ENCODE measurements at places on chromosomes 6 and 20.

DNA sequence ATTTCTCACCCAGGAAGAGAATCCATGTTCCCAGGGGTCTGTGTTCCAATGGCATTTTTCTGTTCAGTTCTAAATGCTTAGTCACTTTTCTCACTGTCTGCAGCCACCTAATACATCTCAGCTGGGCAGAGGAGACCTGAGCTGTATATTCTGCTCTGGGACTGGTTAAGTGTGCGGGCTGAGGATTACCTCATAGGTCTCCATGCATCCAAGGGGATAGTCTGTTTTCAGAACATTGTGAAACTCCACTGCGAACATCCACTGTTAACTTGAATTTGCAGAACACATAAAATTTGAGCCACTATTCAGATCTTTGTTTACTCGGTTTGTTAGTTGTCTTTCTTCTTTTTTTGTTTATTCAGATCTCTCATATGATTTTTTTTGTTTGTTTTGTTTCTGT lies 947.1 kb downstream of the TFAP2A start:
- DNase-seq: no peak

DNA sequence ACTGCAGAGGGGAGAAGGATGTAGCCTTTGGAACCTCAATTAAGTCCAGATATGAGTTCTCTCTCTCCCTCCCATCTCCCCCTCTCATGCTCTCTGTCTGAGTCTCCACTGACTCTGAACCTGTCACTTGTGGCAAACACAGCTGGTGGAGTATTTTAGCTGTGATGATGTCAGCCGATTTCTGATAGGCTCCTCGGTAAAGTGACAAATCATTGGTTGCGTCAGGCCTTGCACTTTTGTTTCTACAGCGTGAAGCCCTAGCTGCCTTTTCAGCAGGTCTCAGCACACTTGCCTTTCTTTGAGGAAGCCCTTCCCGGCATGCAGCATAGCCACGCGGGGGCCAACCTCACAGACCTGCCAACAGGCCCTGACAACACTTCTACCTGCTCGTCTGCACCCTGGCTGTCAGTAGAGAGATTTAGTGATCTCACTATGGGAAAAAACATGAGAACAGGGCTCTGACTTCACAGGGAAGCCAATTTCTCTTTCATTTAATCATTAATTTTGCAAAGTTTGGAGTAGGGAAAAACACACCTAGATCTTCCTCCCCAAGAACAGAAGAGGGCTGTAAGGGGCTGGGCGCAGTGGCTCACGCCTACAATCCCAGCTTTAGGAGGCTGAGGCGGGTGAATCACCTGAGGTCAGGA lies 84.4 kb downstream of the GMPR start:
- peak; percentile 50 for DNase-seq

DNA sequence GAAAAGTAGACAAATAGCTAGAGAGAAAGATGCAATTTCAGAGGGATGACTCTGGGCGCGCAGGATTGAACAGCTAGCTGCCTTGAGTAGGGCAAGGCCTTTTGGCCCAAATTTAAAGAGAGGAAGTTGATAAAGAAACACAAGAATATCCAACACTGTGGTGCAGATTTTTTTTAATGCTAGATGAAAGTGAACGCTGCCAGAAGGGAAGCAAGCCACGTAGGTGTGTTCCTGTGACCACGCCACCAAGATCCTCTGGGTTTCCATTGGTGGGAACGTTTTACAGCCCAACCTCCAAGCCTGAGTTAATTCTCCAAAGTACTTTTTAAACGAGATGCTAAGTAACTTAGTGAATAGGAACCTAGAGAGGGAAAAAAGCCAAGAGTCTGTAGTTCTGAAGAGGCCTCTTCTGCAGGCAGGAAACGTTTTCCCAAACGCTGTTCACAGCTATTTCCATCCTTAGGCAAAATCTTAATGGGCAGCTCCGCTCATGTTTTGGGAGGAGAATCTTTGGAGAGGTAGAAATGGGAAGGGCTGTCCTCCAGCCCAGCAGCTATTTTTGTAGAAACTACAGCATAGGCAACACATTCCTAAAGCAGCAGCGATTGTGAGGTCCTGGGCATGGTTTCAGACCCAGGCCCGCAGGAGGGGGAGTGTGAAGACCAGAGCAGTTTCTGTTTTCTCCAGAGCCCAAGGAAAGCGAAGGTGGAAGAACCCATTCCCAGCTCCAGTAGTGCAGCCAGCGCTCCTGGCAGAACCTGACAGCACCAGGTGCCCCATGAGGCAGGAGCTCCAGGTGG lies 8.2 kb downstream of the LY86 start:
- no peak for DNase-seq

DNA sequence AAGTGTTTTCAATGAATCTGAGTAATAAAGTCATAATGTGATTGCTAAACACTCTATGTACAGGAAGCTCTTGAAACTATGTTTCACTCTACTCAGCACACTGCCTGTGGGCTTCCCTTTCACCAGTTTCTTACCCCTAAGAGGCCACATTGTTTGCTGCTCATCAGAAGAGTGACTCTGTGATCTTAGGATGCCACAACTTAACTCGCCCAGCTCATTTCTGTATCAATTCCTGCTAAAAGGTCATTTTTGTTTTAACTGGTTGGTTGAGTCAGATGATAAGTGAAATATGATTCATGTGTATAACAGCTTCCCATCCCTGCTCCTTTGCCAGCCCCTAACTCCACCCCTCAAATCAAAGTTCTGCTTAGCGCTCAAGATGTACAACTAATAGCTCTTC lies 9.8 kb upstream of the NDUFAF4 start:
- no peak for DNase-seq

DNA sequence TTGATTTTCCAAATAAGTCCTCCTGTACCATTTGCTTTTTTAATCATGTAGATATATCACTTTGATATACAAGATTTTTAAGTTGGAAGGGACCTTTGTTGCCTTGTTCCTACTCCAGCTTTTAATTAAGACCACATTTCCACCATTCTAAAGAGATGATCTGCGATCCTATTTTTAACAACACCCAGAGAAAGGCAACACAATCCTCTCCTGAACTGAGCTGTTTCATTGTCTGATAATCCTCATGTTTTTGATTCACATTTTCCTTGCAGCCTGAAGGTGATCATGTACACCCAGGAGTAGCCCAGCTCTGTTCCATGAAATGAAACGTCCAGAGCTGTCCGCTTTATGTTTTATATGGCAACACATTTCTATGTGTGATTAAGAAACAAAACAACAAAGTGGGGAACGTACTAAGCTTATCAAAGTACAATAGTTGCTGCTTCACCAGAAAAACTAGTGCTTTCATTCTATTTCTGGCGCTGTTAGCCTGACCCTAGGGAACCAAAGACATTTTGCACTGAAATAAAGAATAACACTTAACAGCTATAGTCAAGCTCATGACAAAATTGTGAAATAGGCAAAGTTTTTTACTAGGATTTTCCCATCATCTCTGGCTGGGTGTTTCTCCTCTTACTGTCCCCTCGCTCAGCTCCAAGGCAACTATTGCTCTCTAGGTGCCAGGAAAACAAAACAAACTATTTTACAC lies 22.6 kb upstream of the TRAF3IP2 start:
- DNase-seq: no peak

DNA sequence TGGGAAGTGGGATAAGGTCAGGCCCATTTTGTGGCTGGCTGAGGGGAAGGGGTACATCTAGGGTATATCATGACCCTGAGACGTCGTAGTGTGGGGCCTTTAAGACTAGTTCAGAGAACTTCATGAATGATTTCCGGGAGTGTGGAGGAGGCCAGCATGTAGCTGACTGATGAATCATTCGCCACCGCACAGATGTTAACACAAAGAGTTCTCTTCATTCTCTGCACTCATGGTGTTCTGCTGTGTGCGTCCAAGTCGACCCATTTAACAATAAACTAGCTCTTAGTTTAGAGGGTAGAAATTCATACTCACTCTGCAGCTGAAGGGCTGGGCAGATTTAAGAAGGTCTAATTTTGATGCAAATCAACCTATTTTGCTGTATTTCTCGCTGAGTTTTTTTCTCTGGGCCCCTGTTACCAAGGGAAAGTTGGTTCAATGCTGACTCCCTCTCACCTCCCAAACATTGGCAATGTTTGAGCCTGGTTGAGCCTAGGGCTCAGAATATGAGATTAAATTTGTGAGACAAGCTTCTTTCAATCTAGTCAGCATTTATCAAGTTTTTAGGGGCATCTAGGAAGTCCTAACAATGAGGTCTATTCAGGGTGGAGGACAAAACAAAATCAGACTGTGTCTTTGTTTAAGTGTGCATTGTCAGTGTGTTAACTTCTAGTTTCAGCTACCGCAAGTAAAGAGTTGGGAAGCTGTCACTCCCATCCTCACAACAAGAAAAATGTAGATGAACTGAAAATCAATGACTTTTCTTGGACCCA lies 106.8 kb upstream of the CBLN4 start:
- DNase-seq: no peak
